Muscle of arm (tissue), 14 donors: ENCODE measurements at places on chromosomes 6 and 20.

GRCh38 chr6:161080263-161080970 is 88.8 kb downstream of the MAP3K4 start:
- DNase-seq = no peak

DNA sequence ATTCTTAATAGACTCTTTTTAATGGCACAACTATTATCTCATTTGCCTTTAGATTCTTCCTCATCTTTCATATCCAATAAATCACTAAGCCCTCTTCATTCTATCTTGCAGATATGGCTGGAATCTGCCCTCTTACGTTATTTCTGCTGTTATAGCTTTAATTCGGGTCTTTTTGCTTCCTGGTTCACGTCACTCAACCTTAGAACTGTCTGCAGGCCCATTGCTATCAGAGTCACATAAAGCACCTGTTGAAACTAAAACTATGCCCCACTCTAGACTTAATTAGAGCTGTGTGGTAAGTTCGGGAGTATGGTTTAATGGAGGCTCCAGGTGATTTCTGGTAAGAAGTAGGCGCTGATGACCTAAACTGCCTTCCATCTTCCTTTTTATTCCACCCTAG is 988 bp downstream of the QRSL1 start:
- DNase-seq = no peak

DNA sequence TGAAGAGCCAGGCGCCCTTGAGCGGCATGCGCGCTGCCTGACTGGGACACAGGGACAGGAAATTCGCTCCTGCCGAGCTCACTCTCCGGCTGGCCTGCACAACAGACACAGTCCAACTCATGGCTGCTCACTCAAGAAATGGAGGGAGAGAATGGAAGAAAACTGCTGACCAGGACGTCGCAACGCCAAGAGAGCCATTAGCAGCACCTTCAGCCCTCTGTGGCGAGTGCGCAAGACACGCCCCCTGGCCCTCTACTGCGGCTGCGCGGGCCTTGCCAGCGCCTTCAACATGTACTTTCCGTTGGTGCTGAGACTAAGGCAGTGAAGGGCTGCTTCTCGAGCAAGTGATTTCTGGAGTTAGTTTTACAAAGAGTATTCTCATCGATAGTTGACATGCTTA is 23.3 kb downstream of the TMEM242 start:
- no peak for DNase-seq

DNA sequence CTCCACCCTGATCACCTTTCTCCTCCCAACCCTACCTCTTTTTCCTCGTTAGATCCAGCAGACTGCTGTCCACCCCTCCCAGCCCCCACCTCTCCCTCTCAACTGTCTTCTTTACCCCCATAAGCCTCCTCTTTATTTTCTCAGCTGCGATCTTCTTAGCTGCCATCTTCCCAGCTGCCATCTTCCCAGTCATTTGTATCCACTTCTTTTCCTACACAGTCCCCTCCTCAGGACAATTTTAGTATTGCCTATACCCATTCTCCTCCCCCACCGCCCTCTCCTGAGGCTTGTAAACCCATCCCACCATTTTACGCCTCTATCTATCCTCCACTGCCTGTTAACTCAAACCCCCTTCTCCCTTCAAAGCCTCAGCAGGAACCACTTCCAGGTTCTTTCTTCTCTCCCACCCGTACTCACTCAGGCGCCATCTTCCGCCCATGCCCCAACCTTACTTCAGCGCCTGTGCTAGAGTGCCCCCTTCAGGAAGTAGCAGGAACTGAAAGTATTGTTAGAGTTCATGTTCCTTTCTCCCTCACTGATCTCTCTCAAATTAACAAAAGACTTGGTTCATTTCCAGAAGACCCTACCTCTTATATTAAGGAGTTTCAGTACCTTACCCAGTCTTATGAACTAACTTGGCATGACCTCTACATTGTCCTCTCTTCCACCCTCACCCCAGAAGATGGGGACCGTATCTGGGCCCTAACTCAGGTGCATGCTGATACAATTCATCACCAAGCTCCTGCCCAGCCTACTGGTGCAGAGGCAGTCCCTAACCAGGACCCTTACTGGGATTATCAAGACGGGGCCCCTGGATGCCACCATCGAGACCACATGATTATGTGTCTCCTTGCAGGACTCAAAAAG is 236.0 kb downstream of the ADGRG6 start:
- no peak for DNase-seq

DNA sequence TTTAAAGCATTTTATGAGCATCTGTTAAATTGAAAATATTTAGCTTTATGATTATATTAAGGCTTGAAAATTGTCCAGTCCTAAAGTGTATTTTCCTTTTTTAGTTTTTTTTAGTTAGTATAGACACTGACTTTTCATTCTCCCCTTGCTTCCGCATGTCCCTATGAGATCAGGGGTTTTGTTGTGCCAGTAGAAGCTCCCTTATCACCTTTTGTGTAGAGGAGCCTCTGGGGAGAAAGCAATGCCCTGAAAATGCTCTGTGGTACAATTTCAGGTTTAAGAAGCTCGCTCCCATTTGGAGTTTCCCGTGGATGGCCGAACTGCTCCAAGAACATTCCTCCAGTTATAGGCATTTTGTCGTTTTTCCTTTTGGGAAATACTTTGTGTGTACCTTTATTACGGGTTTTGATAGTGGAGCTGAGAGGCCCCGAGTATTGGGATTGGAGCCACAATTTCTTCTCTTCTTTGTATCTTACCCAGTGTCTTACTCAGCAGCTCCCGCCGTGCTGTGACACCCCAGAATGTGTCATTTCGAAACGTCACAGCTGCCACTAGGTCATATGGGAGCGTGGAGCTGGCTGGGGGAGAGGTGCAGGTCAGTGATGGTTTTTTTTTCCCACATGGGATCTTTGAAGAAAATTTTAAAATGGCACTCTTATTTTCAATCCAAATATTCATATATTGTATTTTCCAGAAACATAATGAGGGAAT is 49.9 kb downstream of the RPRD1B start:
- no peak for DNase-seq

GRCh38 chr6:21263531-21264287 is 329.8 kb upstream of the SOX4 start:
- DNase-seq = no peak

DNA sequence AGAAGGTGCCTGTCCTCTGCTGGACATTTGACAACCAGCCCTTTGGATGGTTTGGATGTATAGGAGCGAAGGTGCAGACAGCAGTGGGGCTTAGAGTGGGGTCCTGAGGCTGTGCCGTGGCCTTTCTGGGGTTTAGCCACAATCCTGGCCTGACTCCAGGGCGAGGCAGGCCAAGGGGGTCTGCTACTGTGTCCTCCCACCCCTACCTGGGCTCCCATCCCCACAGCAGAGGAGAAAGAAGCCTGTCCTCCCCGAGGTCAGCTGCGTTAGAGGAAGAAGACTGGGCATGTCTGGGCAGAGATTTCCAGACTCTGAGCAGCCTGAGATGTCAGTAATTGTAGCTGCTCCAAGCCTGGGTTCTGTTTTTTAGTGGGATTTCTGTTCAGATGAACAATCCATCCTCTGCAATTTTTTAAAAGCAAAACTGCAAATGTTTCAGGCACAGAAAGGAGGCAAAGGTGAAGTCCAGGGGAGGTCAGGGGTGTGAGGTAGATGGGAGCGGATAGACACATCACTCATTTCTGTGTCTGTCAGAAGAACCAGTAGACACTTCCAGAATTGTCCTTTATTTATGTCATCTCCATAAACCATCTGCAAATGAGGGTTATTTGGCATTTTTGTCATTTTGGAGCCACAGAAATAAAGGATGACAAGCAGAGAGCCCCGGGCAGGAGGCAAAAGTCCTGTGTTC is 1.3 kb upstream of the CDKN1A start:
- DNase-seq = no peak

GRCh38 chr6:2918936-2919335 is 15.8 kb upstream of the SERPINB9 start:
- DNase-seq = no peak

DNA sequence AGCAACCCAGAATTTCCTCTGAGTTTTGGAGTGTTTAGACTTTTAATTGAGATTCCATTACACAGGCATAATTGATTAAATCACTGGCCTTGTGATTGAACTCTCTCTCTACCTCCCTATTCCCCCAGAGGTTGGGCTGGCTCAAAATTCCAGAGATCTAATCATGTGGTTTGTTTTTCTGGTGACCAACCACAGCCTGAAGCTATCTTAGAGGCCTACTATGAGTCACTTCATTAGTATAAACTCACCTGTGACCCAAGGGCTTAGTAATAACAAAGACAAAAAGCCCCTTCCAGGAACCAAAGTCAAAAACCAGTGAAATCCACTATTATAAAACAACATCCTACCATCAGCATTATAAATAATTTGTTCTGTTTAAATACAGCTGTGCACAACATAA is 992.5 kb upstream of the CITED2 start:
- no peak for DNase-seq

- no peak for DNase-seq
Observed at GRCh38 chr20:35831971-35832370, 60.2 kb downstream of the PHF20 start.

DNA sequence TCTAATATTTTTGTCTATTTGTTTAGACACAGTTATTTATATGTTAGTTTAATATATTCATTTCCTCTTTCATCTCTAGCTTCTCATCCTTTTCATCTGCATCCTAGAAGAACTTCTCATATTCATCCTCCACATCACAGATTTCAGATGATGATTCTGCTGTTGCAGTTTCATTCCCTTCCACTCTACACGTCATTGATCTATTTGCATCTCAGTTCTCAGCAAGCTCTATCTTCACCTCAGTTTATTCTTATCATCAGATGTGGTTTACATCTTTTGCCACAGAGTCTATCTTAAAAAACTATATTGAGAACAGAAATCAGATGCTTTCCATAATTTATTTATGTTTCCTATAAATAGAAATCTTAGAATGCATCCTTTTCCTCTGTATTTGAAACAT is 13.3 kb downstream of the SLC2A12 start:
- no peak for DNase-seq

- no peak for DNase-seq
Observed at GRCh38 chr6:583635-584034, 73.3 kb downstream of the HUS1B start.

DNA sequence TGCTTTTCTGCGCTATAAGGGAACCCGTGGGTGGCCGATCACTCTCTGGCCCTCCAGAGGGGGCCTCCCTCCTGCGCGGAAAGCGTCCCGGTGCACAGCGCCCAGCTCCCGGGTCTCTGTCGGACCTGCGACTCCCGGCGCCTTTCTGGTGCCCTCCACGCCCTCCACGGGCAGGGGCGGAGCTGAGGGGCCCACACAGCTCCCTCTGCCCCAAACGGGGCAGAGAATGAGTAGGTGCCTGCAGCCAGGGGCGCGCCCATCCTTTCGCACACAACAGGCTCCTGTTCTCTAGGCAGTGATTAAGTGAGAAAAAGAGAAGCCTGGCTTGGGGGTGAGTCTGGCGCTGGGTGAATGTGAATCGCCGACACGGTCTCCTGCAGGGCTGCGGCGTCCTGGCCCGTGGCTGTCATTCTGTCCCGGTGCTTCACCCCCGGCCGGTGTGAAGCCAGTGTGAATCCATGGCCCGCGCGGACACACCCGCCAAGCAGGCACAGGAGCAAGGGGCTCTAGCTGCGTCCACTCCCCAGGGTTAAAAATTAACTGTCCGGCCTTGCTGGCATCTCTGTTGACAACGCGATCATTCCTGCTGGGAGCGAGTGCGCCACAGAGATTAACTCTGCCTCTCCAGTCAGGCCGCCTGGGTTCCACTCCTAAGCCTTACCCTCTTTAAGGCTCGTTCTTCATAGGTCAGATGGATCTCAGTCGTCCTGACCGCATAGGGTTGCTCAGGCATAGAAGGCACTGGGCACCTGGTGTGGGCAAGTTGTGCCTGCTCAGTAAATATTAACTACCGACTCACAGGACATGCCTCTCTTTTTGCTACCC is 88.8 kb downstream of the PCSK2 start:
- DNase-seq = no peak

DNA sequence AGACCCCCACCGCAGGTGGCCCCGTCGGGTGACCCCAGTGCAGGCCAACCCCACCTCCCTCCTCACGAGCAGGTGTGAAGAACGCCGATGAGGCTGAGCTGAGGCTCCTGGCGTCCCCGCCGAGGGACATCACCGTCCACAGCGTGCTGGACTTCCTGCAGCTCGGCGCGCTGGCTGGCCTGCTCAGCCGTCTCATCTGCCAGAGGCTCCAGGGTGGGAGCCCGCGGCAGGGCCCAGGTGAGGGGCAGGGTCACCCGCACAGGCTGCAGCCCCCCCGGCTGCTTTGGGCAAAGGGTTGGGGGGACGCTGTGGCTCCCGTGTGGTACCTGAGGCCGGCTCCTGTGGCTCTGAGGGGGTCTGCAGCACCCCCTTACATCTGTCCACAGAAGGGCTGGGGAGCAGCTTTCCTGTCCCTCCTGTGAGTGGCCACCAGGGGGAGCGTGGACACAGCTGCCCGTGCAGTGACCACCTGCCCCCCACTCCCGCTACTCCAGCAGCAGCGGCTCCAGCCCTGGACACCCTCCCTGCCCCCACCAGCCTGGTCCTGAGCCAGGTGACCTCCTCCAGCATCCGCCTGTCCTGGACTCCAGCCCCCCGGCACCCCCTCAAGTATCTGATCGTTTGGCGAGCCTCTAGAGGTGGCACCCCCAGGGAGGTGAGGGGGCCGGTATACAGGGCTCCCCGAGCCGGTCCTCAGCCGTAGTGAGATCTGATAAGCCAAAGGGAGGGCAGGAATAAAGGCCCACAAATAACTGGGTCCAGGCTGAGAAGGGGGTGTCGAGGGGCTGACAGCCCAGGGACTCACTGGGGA is 16.5 kb downstream of the COL20A1 start:
- DNase-seq = peak; percentile 55

- DNase-seq = no peak
Observed at GRCh38 chr20:50403565-50404418, 106.4 kb upstream of the PTPN1 start.

DNA sequence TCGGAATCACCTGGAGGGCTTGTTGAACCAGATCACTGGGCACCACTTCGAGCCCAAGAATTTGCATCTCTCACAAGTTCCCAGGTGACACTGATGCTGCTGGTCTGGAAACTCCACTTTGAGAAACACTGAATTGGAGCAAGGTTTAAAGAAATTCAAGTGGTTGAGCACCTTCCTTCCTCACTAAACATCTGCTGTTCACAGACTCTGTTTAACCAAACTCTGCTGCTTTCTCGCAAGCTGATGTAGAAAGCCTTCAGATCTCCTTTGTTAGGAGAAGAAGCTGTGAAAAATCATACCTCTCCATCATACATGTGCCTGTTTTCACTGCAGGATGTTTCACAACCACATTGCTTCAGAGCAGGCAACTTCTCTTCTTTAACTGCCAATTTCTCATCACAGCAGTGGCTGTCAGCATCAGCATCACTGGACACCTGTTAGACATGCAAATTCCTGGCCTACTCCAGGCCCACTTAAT is 87.5 kb upstream of the TOP1 start:
- no peak for DNase-seq

- no peak for DNase-seq
Observed at GRCh38 chr20:62755817-62756724, 40.2 kb upstream of the MRGBP start.

- no peak for DNase-seq
Observed at GRCh38 chr20:34663213-34663943, 13.5 kb downstream of the PIGU start.

- DNase-seq = no peak
Observed at GRCh38 chr6:21404577-21404976, 189.0 kb upstream of the SOX4 start.

- no peak for DNase-seq
Observed at GRCh38 chr6:4463236-4463635, 313.0 kb upstream of the CDYL start.

GRCh38 chr20:63587776-63588591 is 13.9 kb upstream of the HELZ2 start:
- DNase-seq = no peak

- DNase-seq = peak; percentile 52
Observed at GRCh38 chr6:41367700-41368099, 32.3 kb downstream of the NCR2 start.
